Mammary epithelial cell (primary cell): ENCODE measurements at places on chromosomes 1 and 21. TPM values are rescaled to one million over a fixed set of nuclear protein-coding genes. Genes with fewer than 3 reads are reported as not detected.

EXO1 gene
- total RNA-seq = 8.4 and 21.4 TPM in 2 replicates

RGSL1 gene
- total RNA-seq = not detected

GSTM1 gene
- total RNA-seq = not detected in 2 replicates

RBBP5 gene
- 12.3 and 15.2 TPM in 2 replicates for total RNA-seq

KRTAP13-2 gene
- total RNA-seq = not detected

RBM11 gene
- total RNA-seq = 1.3 TPM in 2 replicates

SPRR2F gene
- not detected for total RNA-seq

TRAF3IP3 gene
- total RNA-seq = 0.28 TPM in 1 of 2 replicates, not detected in the other

FAM163A gene
- not detected in 2 replicates for total RNA-seq

OR6Y1 gene
- not detected for total RNA-seq

DISP3 gene
- under 0.01 TPM for total RNA-seq

ACKR1 gene
- total RNA-seq = not detected in 2 replicates

TMCO2 gene
- not detected for total RNA-seq

TFAP2E gene
- total RNA-seq = 0.24 and 0.71 TPM in 2 replicates

FAM177B gene
- total RNA-seq = not detected

CDA gene
- total RNA-seq = 2.8 TPM

ST6GALNAC3 gene
- total RNA-seq = 1.7 TPM

AKR7A3 gene
- total RNA-seq = 0.50 TPM

ASTN1 gene
- 0.33 TPM for total RNA-seq

NTMT2 gene
- not detected in 2 replicates for total RNA-seq

CFHR3 gene
- total RNA-seq = not detected

SON gene
- 132 TPM for total RNA-seq

SPRR2A gene
- total RNA-seq = not detected

PPP1R15B gene
- 37.5 TPM for total RNA-seq

LCE1E gene
- 2.9 and 4.3 TPM in 2 replicates for total RNA-seq

SERPINC1 gene
- 0.17 TPM for total RNA-seq

NCF2 gene
- 8.5 and 14.4 TPM in 2 replicates for total RNA-seq

CRYAA gene
- not detected for total RNA-seq

UBXN10 gene
- total RNA-seq = 3.0 TPM

NR5A2 gene
- total RNA-seq = not detected

GNAT2 gene
- 0.24 TPM in 1 of 2 replicates, not detected in the other for total RNA-seq

ST6GALNAC5 gene
- 0.88 and 1.1 TPM in 2 replicates for total RNA-seq

C1QC gene
- not detected for total RNA-seq

PTPN14 gene
- total RNA-seq = 157 TPM

S100A8 gene
- 4.0 TPM for total RNA-seq

RYR2 gene
- total RNA-seq = not detected in 2 replicates

RALGPS2 gene
- 16.7 and 20.4 TPM in 2 replicates for total RNA-seq
